ENCODE measurements at places on chromosomes 3 and 15. TPM values are rescaled to one million over a fixed set of nuclear protein-coding genes. Genes with fewer than 3 reads are reported as not detected.

The TIPIN gene
- 20.7 TPM for total RNA-seq

The PP2D1 gene
- not detected for total RNA-seq

The TUBGCP5 gene
- 37.1 TPM for total RNA-seq

The LNP1 gene
- total RNA-seq, result 2.3 TPM

The UCN2 gene
- total RNA-seq, result 2.9 TPM

The GPR171 gene
- total RNA-seq, result 0.15 TPM

The SLC22A14 gene
- total RNA-seq, result 0.15 TPM

The DNASE1L3 gene
- total RNA-seq, result not detected

The FMN1 gene
- total RNA-seq, result 401 TPM

The NT5DC2 gene
- total RNA-seq, result 25.0 TPM

The RHCG gene
- 0.69 TPM for total RNA-seq

The MB21D2 gene
- total RNA-seq, result 2.0 TPM

The MTHFS gene
- 24.0 TPM for total RNA-seq

The PARP15 gene
- 2.2 TPM for total RNA-seq

The MEIS2 gene
- 4.7 TPM for total RNA-seq

The GOLGA8S gene
- not detected for total RNA-seq

The CAND2 gene
- total RNA-seq, result 2.2 TPM

The TMEM207 gene
- total RNA-seq, result not detected

The PRTG gene
- 26.2 TPM for total RNA-seq

The BFSP2 gene
- total RNA-seq, result 0.69 TPM

The EFCAB12 gene
- 0.31 TPM for total RNA-seq

The ADCY5 gene
- total RNA-seq, result under 0.01 TPM

The SGO1 gene
- total RNA-seq, result 10.3 TPM

The CPEB1 gene
- total RNA-seq, result 31.3 TPM

The THAP10 gene
- total RNA-seq, result 1.0 TPM

The GOLGA6A gene
- under 0.01 TPM for total RNA-seq

The GPR27 gene
- 0.15 TPM for total RNA-seq

The CLSTN2 gene
- 0.15 TPM for total RNA-seq

The SMCO1 gene
- total RNA-seq, result not detected

The KNG1 gene
- total RNA-seq, result not detected

The USP19 gene
- 44.4 TPM for total RNA-seq

The CRABP1 gene
- not detected for total RNA-seq

The FAM107A gene
- not detected for total RNA-seq

The EOMES gene
- 5.0 TPM for total RNA-seq

The KLF15 gene
- total RNA-seq, result 6.9 TPM

The RPL29 gene
- 945 TPM for total RNA-seq

Measured in melanocyte of skin (primary cell).